Chondrocyte (in vitro differentiated cells): ENCODE measurements at places on chromosomes 7 and 10. TPM values are rescaled to one million over a fixed set of nuclear protein-coding genes. Genes with fewer than 3 reads are reported as not detected.

The GRM8 gene
- not detected in 3 replicates for total RNA-seq

DNA sequence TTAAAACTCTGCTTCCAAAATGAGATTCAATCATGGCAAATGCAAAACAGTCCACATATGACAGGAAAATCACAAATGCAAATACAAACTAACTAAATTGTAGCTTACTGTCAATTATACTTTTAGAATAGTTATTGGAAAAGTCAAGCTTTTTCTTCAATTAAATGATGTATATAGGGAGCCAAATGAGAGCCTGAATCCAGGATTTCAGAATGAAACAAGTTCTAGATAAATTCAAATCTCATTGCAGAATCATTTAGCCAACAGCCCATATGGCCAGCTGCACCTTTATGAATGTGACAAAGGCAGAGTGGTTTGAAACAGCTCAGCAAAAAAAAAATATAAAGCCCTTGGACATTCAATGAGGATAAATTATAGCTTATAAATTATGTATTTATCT, 82.2 kb upstream of the SCIN start:
- no peaks in the 10 kb centered on the region for H3K4me1 ChIP-seq
- DNase-seq = no peak
- H3K4me3 ChIP-seq = no peak overlapping the region

- H3K36me3 ChIP-seq = no peaks in the 10 kb centered on the region
- H3K4me1 ChIP-seq = peaks cover 45% of the 10 kb centered on the region
- H3K4me3 ChIP-seq = no peak overlapping the region
- DNase-seq = no peak
- no peaks in the 10 kb centered on the region for H3K27me3 ChIP-seq
Measured at GRCh38 chr7:112211348-112211907, 4.9 kb downstream of the ZNF277 start.

The VAX1 gene
- total RNA-seq = 5.2 TPM in 1 of 3 replicates, not detected in the others

The TMEM184A gene
- total RNA-seq = 0.07 to 0.22 TPM (median 0.15 TPM) in 3 replicates

The ANK3 gene
- 35.1 to 138 TPM (median 37.4 TPM) in 3 replicates for total RNA-seq

GRCh38 chr10:97333351-97333600, 1.3 kb downstream of the FRAT2 start:
- no peak for DNase-seq
- H3K4me3 ChIP-seq = peak overlapping the region; percentile 77
- H3K27ac ChIP-seq = peak overlapping the region; percentile 86
- peaks cover 2% of the 10 kb centered on the region for H3K36me3 ChIP-seq
- H3K4me1 ChIP-seq = peaks cover 38% of the 10 kb centered on the region

GRCh38 chr7:32378988-32379387, 111.2 kb downstream of the LSM5 start:
- H3K36me3 ChIP-seq = no peaks in the 10 kb centered on the region
- H3K4me3 ChIP-seq = no peak overlapping the region
- H3K27ac ChIP-seq = no peak overlapping the region

The MICALL2 gene
- total RNA-seq = 44.5 to 56.9 TPM (median 45.2 TPM) in 3 replicates

DNA sequence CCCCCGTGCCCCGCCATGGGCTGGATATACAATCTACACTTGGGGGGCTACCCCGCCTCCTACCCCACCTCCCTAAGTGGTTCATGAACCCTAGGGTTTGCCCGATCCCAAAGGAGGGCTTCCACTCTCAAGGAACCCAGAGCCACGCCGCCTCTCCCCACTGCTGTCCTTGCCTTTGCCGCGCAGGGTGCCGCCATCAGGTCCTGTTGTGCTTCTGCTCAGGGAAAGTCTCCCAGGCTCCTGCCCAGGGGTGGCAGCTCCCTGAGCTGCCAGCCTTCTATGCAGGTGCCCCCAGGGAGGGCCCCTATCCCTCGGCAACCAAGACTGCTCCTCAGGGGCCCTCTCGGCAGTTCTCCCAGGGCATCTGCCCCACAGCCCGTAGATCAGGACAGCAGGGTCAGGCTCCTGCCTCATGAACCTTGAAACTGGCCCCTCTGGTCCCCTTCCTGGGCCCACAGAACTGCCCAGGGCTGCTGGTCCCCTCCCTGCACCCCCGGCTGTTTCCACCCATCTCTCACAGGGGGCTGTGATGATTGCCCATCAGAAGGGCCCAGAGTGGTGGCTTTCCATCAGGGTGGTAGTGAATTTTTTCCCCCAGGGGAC, 13.0 kb upstream of the PCBD1 start:
- H3K4me1 ChIP-seq = peaks cover 4% of the 10 kb centered on the region
- no peak overlapping the region for H3K4me3 ChIP-seq
- H3K27me3 ChIP-seq = peaks cover 19% of the 10 kb centered on the region
- no peak overlapping the region for H3K27ac ChIP-seq
- no peaks in the 10 kb centered on the region for H3K36me3 ChIP-seq

DNA sequence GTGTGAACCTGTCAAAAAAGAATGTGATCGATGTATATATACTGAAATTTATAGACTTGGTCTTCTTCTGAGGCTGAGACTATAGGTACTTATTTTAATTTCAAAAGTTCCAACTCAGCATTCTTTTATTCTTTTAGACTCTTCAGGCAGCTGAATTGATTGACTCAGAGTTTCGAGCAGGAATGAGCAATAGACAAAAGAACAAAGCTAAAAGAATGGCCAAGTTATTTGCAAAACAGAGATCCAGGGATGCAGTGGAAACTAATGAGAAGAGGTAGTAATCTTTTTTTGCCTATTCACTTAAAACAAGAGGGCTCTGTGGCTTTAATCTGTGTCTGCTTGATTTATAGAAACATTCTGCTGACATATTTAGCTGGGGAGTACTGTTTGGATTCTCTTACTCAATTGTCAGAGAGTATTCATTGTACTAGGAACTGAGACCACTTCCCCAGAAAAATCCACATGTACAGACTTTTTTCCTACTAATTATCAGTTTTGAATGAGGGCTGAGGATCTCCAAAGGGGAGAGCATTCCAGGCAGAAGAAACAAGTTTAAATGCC, 30.1 kb downstream of the BTAF1 start:
- no peaks in the 10 kb centered on the region for H3K27me3 ChIP-seq
- peaks cover 28% of the 10 kb centered on the region for H3K36me3 ChIP-seq
- H3K27ac ChIP-seq = no peak overlapping the region
- H3K4me3 ChIP-seq = no peak overlapping the region
- no peak for DNase-seq

The SLC13A1 gene
- total RNA-seq = not detected in 3 replicates

The MPP7 gene
- total RNA-seq = 20.1 to 21.7 TPM (median 21.0 TPM) in 3 replicates

GRCh38 chr7:74063646-74064045, 20.0 kb upstream of the LIMK1 start:
- no peak overlapping the region for H3K4me3 ChIP-seq
- peak overlapping the region; percentile 83 for H3K27ac ChIP-seq
- no peaks in the 10 kb centered on the region for H3K27me3 ChIP-seq
- DNase-seq = no peak
- peaks cover 21% of the 10 kb centered on the region for H3K4me1 ChIP-seq

GRCh38 chr10:103199488-103199887, 6.4 kb upstream of the NT5C2 start:
- H3K27ac ChIP-seq = no peak overlapping the region
- no peak overlapping the region for H3K4me3 ChIP-seq
- no peak for DNase-seq
- peaks cover 8% of the 10 kb centered on the region for H3K4me1 ChIP-seq
- H3K36me3 ChIP-seq = no peaks in the 10 kb centered on the region
- H3K27me3 ChIP-seq = no peaks in the 10 kb centered on the region

DNA sequence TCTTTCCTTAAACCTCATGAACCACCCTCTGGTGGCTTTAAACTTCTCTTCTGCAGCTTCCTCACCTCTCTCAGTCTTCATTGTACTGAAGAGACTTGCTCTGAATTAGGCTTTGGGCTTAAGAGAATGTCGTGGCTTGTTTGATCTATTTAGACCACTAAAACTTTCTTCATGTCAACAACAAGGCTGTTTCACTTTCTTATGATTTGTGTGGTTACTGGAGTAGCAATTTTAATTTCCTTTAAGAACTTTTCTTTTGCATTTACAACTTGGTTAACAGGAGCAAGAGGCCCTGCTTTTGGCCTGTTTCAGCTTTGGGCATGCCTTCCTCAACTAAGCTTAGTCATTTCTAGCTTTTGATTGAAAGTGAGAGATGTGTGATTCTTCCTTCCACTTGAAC, 38.1 kb upstream of the CDHR3 start:
- H3K4me1 ChIP-seq = no peaks in the 10 kb centered on the region
- H3K36me3 ChIP-seq = peaks cover 13% of the 10 kb centered on the region
- H3K4me3 ChIP-seq = no peak overlapping the region
- peaks cover 1% of the 10 kb centered on the region for H3K27me3 ChIP-seq
- no peak overlapping the region for H3K27ac ChIP-seq
- DNase-seq = no peak

The FFAR4 gene
- not detected in 3 replicates for total RNA-seq

The ASAH2 gene
- 1.2 to 5.8 TPM (median 2.7 TPM) in 3 replicates for total RNA-seq

The PON3 gene
- total RNA-seq = not detected in 3 replicates

DNA sequence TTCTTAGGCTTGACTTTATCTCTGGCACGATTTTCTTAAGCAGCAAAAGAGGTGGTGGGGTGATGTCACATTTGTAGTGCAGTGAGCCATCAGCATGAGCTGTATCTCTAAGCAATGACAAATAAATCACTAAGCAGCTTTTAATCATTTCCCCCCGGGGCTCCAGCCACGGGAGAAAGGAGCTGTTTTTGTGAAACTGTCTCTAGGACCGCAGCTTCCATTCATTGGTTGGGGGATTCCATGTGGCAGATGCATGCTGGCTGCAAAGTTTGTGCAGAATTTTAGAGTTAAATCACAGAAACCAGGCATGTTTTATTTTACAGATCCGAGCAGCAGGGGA, 464 bp downstream of the KIAA1217 start:
- peak overlapping the region; percentile 83 for H3K4me3 ChIP-seq
- H3K27me3 ChIP-seq = peaks cover 8% of the 10 kb centered on the region
- H3K36me3 ChIP-seq = no peaks in the 10 kb centered on the region
- peaks cover 27% of the 10 kb centered on the region for H3K4me1 ChIP-seq

DNA sequence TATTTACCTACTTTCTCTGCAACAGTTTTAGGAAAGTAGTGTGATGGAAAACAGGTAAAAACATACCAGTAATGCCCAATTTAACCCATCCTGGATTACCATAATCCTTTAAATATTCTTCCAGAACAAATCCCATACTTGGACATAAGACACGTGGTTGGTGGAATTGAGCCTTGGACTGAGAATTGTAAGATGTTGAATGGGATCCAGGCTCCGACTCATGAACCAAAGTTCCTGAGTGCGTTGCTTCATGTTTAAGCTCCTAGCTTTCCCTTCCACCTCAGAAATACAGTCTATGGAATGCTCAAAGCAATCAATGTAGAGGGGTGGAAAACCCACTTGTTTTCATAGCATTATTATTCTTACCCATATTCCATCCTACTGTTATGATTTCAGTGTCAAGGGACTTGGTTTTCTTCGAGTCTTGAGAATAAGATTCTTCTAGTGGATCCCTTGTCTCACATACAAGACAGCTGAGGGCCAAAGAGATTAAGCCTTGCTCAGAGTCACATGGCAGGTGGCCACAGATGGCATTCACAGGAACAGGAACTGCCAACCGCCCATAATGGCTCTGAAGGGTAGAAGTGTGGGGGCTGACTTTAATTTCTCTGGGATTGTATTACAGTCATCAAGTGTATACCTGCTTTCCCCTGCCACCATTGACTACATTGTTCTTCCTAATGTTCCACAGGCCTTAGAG, 171.2 kb downstream of the GFRA1 start:
- H3K27me3 ChIP-seq = no peaks in the 10 kb centered on the region
- H3K36me3 ChIP-seq = peaks cover 1% of the 10 kb centered on the region
- no peak for DNase-seq
- H3K4me1 ChIP-seq = peaks cover 10% of the 10 kb centered on the region
- H3K27ac ChIP-seq = no peak overlapping the region

DNA sequence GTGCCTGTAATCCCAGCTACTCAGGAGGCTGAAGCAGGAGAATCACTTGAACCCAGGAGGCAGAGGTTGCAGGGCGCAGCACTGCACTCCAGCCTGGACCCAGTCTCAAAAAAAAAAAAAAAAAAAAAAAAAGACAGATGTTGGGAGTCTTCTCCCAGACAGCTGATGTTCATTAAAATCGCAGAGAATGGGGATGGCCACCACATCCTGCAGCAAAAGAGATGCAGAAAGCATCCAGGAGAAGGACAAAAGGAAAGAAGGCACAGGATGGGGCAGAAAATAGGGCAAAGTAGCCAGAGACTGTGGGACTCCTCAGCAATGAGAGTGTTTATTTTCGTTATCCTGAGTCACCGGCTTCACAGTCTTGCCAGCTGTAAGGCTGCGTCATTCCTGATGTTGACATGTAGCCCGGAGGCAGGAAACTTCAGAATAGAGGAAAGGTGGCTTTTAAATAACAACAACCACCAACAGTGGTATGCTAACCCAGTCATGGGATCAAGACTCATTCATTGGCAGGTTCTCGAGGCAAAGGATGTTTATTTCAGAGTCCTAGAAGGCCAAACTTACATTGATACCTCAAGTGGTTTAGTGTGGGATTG, 149.5 kb upstream of the SVIL start:
- H3K36me3 ChIP-seq = no peaks in the 10 kb centered on the region
- no peak for DNase-seq
- H3K27ac ChIP-seq = peak overlapping the region; percentile 93

- no peaks in the 10 kb centered on the region for H3K4me1 ChIP-seq
- DNase-seq = no peak
- H3K4me3 ChIP-seq = no peak overlapping the region
- H3K36me3 ChIP-seq = no peaks in the 10 kb centered on the region
Measured at GRCh38 chr7:154628556-154628955, 374.4 kb downstream of the PAXIP1 start.

- no peak for DNase-seq
- no peak overlapping the region for H3K27ac ChIP-seq
- H3K4me1 ChIP-seq = no peaks in the 10 kb centered on the region
- H3K27me3 ChIP-seq = no peaks in the 10 kb centered on the region
Measured at GRCh38 chr10:16742165-16742960, 74.9 kb downstream of the RSU1 start.

The PLEKHS1 gene
- not detected in 3 replicates for total RNA-seq

GRCh38 chr10:127578259-127578960, 29.3 kb downstream of the NPS start:
- peaks cover 30% of the 10 kb centered on the region for H3K4me1 ChIP-seq
- peaks cover 29% of the 10 kb centered on the region for H3K27me3 ChIP-seq
- DNase-seq = no peak
- no peak overlapping the region for H3K27ac ChIP-seq
- peaks cover 6% of the 10 kb centered on the region for H3K36me3 ChIP-seq
- H3K4me3 ChIP-seq = no peak overlapping the region

The TMEM139 gene
- not detected in 3 replicates for total RNA-seq

- no peaks in the 10 kb centered on the region for H3K27me3 ChIP-seq
- no peak overlapping the region for H3K4me3 ChIP-seq
- peak overlapping the region; percentile 22 for H3K27ac ChIP-seq
Measured at GRCh38 chr10:6297951-6298381, 95.2 kb downstream of the PFKFB3 start.

The LRRD1 gene
- total RNA-seq = 0.22 to 0.41 TPM in 2 of 3 replicates, not detected in the other

The STRIP2 gene
- 0.87 to 1.3 TPM (median 1.2 TPM) in 3 replicates for total RNA-seq
